Tibial nerve (tissue), 4 donors: ENCODE measurements at places on chromosomes 16 and 17. TPM values are rescaled to one million over a fixed set of nuclear protein-coding genes. Genes with fewer than 3 reads are reported as not detected.

ANTKMT gene
- total RNA-seq = 98.7 TPM

ABCC11 gene
- not detected for total RNA-seq

DNA sequence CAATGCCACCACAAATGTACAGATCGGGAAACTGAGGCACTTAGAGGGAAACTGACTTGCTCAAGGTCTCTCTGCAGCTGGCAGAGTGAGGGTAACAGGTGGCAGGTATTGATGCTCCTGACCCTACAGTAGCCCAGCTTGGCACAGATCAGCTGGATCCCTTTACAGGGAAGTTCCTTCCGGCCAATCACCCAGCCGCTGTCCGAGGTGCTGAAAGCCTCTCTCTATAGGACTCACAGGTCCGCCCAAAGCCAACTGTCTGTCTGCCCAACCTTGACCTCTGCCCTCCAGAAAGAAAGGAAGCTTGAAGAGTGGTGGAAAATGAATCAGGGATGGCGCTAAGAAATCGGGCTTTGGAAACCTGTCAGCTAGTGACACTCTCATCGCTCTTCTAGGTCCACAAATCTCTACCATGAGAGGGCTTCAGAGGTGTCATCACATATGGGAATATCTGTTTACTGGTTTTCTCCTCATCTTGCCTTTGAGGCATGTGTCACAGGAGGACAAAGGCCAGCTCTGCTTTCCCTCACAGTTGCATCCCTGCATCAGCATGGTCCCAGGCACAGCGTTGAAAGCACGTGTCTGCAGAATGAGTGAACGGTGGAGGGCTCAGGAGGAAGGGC is 246.2 kb downstream of the KATNIP start:
- peak; percentile 36 for DNase-seq
- no peaks in the 10 kb centered on the region for H3K4me1 ChIP-seq
- no peaks in the 10 kb centered on the region for H3K27me3 ChIP-seq
- no peak overlapping the region for H3K27ac ChIP-seq
- no peaks in the 10 kb centered on the region for H3K36me3 ChIP-seq

- peak overlapping the region; percentile 80 for H3K27ac ChIP-seq
- H3K36me3 ChIP-seq = no peaks in the 10 kb centered on the region
- DNase-seq = no peak
- H3K27me3 ChIP-seq = no peaks in the 10 kb centered on the region
- no peaks in the 10 kb centered on the region for H3K4me1 ChIP-seq
Observed at GRCh38 chr17:59762049-59762823, 54.8 kb downstream of the VMP1 start.
